ENCODE measurements at places on chromosomes 7 and 10. TPM values are rescaled to one million over a fixed set of nuclear protein-coding genes. Genes with fewer than 3 reads are reported as not detected.

- DNase-seq = no peak
Measured at GRCh38 chr7:116736927-116737715, 65.1 kb downstream of the MET start.

BTBD16 gene
- total RNA-seq = not detected

CALHM1 gene
- not detected for total RNA-seq

- no peak for DNase-seq
Measured at GRCh38 chr10:32990811-32991210, 32.8 kb upstream of the ITGB1 start.

HOXA6 gene
- 1.9 TPM for total RNA-seq

ACSM6 gene
- total RNA-seq = not detected

GRCh38 chr10:124652701-124653100 lies 91.5 kb downstream of the FAM53B start:
- no peak for DNase-seq

- no peak for DNase-seq
Measured at GRCh38 chr7:82726038-82726800, 282.6 kb upstream of the CACNA2D1 start.

- no peak for DNase-seq
Measured at GRCh38 chr10:17053513-17053912, 76.1 kb downstream of the CUBN start.

- no peak for DNase-seq
Measured at GRCh38 chr10:75465450-75465827, 34.0 kb downstream of the LRMDA start.

DNA sequence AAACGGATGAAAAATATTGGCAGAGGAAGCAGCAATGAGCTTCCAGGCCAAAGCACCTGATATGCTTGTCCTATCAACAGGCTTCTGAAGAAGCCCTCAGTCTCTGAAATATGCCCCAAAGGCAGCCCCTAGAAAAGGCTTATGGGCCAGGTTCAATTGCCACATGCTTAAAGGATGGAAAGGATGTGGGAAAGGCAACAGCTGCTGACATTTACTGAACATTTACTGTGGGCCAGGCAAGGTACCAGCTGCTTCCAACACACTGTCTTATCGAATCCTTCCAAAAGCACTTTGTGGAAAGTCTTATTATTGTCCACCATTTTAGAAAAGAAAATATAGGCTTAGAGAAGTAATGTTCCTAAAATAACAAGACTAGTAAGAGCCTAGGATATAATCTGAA lies 56.5 kb downstream of the DOCK4 start:
- no peak for DNase-seq

MYO3A gene
- not detected for total RNA-seq

DNA sequence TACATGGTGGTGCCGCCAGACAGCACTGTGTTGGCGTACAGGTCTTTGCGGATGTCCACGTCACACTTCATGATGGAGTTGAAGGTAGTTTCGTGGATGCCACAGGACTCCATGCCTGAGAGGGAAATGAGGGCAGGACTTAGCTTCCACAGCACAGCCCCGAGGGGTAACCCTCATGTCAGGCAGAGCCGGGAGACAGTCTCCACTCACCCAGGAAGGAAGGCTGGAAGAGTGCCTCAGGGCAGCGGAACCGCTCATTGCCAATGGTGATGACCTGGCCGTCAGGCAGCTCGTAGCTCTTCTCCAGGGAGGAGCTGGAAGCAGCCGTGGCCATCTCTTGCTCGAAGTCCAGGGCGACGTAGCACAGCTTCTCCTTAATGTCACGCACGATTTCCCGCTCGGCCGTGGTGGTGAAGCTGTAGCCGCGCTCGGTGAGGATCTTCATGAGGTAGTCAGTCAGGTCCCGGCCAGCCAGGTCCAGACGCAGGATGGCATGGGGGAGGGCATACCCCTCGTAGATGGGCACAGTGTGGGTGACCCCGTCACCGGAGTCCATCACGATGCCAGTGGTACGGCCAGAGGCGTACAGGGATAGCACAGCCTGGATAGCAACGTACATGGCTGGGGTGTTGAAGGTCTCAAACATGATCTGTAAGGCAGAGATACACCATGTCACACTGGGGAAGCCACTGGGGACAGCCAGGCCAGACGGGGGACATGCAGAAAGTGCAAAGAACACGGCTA lies 104.6 kb upstream of the TNRC18 start:
- no peak for DNase-seq

GRCh38 chr7:63925626-63926460 lies 72.8 kb upstream of the ZNF722 start:
- DNase-seq = no peak

SYCE1 gene
- total RNA-seq = under 0.01 TPM

- no peak for DNase-seq
Measured at GRCh38 chr10:59557642-59558041, 152.0 kb downstream of the SLC16A9 start.

DNA sequence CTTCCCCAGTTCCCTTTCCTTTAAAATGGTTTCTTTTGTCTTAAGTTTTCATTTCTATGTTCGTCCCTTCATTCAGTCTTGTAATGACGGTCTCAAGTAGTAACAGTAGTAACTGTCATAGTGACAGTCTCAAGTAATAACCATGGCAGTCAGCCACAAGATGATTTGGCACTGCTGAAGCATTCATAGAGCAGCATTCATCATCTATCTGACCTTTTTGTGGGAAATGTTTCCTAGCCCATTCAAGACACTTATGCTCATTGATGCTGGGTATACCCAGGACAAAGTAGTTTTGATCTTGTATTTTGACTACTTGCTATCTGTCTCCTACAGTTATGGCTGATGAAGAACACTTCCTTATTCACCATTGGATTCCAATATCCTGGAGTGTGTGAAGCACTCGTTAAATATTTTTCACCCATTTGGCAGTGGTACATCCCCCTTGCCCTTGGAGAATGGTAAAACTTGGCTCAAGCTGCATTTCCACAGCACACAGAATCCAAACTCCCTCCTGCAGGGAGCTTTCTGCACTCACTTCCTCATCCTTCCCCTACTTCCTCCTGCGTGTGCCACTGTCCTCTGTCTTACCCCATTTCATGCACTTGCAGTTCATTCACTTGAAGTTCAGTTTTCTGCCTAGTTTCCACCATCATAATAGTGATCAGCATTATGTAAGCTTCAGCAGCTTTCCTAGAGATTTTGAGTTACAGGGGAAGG lies 19.0 kb downstream of the GIMAP4 start:
- DNase-seq = no peak
